ENCODE measurements at places on chromosomes 2 and 18.

- no peak for DNase-seq
These were observed 17.8 kb downstream of the THNSL2 start for GRCh38 chr2:88187927-88188326.

- no peak for DNase-seq
These were observed 86.7 kb downstream of the NRP2 start for GRCh38 chr2:205768815-205769494.

- no peak for DNase-seq
These were observed 259.5 kb downstream of the GLI2 start for GRCh38 chr2:120995152-120995551.

GRCh38 chr2:147600646-147601045, 244.2 kb upstream of the ACVR2A start:
- no peak for DNase-seq

- DNase-seq = no peak
These were observed 37.5 kb upstream of the NEB start for GRCh38 chr2:151771599-151772358.

DNA sequence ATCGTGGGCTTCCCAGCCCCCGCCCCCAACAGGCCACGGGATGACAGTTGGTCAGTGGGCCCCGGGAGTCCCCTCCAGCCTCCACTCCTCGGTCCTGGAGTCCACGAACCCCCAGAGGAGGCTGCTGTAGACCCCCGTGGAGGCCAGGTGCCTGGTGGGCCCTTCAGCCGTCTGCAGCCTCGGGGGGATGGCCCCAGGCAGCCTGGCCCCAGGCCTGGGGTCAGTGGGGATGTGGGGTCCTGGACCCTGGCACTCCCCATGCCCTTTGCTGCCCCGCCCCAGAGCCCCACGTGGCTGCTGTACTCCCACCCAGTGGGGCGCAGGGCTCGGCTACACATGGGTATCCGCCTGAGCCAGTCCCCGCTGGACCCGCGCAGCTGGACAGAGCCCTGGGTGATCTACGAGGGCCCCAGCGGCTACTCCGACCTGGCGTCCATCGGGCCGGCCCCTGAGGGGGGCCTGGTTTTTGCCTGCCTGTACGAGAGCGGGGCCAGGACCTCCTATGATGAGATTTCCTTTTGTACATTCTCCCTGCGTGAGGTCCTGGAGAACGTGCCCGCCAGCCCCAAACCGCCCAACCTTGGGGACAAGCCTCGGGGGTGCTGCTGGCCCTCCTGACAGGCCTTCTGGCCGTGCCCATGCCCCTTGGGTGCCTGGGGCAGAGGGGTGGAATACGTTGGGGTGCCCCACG, 7.6 kb downstream of the NEU4 start:
- no peak for DNase-seq

DNA sequence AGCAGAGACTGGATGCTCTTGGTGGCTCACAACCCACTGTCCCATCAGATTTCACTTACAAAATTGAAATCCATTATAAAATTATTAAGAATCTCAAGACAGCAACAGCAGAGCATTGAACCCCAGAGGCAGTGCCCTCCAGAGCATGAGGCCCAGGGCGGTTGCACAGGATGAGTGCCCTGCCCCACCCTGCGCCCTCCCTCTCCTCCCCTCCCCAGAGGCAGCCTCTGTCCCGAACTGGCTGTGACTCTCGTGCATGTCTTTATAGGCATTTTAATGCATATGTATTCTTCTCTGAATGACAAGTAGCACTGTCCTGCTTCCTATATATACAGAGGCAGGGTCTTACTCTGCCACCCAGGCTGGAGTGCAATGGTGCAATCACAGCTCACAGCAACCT, 10.4 kb downstream of the MFSD2B start:
- no peak for DNase-seq

GRCh38 chr18:45282101-45282812, 333.0 kb upstream of the SLC14A2 start:
- no peak for DNase-seq

- DNase-seq = no peak
These were observed 304.8 kb upstream of the CCDC68 start for GRCh38 chr18:55264108-55264507.

- DNase-seq = no peak
These were observed 345.2 kb upstream of the SLC8A1 start for GRCh38 chr2:40797120-40797519.

DNA sequence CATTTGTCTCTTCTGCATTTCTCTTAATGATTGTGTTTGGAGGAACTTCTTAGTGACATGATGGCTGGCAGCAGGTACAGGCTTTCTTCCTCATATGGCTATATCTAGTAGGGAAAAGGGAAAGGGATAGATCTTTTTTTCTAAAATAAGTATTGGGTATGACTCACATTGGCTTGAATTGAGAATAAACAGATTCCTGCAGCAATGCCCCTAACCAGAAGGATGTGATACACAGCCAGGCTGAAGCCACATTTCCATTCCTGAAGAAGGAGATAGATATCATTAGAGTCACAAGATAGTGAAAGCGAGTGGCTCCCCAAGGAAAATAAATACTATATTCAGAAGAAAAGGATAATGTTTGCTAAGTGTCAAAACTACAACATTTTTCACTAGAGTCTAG, 61.1 kb downstream of the VWC2L start:
- DNase-seq = no peak

DNA sequence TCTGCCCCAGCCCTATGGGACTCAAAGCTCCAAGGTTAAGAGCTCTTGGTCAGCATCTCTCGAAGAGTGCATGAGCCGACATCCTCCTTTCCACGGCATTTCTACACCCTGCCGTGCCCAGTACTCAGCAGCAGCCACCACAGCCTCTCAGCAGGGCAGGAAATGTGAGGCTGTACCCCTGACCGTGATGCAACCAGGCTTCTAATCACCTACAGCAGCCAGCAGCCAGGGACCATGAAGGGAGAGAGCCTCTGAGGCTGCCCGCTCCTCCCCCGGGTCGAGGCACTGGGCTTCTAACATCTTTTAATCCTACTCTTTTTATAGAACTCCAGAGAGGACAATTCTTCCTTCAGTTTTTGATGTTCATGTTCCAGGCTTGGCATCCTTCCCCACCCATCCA, 6.5 kb downstream of the CYS1 start:
- no peak for DNase-seq

DNA sequence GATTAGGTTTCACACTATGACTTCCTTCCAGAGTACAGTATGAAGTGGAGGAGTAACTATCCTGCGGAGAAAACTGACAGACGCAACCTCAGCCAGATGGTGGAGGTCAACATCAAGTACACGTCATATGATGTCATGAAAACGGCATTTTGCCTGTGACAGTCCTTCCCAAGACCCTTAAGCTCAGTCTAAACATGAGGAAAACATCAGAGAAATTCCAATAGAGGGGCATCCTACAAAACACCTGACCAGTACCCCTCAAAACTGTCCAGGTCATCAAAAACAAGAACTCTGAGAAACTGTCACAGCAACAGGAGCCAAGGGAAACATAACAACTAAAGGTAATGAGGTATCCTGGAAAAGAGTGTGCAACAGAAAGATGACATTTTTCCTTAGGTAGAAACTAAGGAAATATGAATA, 1.7 kb downstream of the RNU4ATAC start:
- DNase-seq = no peak

GRCh38 chr2:224837066-224837465, 120.9 kb upstream of the CCDC195 start:
- no peak for DNase-seq

DNA sequence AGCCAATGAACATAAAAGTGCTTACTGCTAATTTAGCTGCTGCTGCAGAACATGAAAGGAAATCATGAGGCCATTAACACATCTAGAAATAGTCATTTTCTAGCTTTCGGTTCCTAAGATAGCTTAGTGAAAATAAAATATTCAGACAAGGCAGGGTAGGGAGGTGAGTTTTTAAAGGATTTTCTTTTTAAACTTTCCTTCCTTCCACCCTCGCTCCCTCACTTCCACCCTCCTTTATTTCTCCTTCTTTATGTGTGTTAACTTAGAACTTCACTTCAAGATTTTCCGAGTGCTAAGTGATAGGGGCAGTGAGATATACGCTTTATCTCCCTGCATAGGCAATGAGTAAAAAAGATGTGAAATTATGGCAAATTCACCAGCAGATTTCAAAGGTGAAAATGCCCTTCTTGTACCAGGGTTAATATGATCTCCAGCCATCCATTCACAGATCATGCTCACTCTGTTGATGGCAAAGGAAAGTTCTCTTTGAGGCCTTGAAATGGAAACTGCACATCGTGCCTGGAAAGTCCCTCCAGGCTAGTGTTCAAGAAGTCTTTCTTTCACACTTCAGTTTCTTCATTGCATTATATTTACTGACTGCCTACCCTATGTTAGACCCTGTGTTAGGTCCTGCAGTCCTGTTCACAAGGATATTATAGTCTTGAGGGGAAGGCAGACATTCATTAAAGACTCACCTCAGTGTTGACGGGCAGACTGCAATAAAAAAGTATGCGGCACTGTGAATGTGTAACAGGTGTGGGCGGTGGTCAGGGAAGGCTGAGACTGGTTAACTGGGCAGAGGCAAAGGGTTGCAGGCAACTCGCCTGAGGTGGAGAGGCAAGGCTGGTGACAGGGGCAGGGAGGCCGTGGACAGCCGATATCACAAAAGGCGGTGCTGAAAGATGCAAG, 200.8 kb downstream of the PLCL1 start:
- no peak for DNase-seq

DNA sequence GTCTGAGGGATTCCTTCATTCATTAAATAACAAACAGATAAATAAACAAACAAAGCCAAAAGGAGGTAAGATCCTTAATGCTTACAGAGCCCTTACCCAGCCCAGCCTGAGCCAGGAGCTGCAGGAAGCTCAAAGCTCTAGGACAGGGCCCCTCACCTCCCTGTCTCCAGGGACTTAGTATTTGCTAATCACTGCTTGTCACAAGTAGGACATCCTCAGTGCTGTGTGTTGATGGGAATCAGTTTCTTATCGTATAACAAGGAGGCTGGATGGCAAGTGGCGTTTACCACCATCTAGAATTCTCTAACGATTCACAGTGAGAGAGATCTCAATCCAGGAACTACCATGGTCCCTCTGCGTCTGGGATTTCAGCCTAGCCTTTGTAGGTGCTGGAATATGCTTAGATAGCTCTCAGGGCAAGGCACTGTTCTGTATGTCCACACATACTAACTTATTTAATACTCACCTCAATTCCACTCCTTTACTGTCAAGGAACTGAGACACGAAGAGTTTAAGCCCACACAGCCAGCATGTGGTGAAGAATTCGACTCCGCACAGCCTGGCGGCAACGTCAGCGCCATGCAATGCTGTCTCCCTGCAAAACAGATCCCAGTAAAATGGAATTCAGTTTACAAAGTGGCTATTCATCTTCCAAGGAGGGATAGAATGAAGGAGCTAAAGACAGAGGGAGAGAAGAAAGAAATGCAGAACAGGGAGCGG, 164.8 kb downstream of the MYCN start:
- no peak for DNase-seq

DNA sequence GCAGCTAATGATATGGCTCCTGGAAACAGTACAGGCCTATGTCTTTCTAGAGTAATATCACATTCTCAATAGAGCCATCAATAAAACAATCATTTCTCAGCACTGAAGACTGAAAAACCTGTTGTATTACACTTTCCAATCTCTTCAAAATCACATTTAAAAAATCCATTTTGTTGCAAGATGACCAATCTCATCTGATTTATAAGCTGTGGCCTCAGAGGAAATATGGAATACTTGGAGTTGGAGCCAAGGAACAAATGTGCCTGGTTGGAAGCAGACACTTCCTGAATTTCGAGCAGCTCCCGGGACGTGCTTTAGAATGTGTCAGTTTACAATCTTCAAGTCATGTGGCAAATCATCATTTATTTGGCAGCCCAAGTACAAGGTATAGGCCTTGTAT, 114.5 kb downstream of the ADCYAP1 start:
- no peak for DNase-seq

DNA sequence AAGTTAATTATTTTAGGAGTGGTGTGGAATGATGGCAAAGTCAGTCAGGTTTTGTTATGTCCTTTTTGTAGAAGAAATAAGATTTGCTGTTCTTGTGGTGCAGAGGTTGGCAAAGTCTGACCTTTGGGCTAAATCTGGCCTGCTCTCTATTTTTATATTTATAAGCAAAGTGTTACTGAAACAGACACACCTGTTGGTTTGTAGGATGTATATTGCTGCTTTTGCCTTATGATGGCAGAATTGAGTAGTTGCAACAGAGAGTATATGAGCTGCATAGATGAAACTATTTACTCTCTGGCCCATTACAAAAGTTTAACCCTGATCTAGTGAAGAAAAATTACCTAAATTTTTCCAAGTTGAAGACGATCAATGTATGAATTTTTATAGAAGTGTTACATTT, 34.1 kb upstream of the KCNJ13 start:
- no peak for DNase-seq

DNA sequence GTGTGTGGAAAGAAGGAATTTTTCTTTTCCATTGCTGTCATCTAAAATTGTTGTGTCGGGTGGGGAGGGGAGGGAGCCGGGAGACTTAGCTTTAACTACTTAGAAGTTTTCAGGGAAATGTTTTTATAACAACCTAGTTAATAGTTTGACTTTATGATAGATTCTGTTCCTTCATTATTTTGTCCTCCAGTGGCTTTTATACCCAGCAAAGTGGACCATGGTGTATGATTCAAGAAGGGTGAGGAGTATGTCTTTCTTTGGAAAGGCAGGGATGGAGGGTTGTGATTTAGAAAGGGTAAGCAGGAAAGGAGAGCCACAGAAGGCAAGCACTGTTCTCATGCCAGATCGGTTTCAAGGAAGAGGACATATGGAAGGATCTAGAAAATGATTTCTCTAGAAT, 261.8 kb downstream of the NEDD4L start:
- DNase-seq = no peak

DNA sequence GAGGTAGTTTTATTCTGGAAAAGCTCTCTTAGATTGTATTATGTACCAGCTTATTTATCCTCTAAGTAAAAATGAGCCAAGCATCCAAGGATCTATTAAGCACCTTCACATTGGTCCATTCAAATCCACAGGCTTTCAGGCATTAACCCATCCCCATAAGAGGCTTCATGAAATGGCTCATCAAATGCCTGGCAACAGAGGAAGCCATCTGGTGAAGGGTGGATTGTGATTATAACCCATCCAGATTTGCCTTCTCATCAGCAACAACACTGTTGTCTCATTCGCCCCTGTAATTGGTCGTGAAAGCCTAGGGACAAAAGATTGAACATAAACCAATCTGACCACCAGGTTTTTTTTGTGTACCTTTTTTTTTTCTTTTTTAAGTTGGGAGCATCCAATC, 134.3 kb upstream of the TACR1 start:
- no peak for DNase-seq

DNA sequence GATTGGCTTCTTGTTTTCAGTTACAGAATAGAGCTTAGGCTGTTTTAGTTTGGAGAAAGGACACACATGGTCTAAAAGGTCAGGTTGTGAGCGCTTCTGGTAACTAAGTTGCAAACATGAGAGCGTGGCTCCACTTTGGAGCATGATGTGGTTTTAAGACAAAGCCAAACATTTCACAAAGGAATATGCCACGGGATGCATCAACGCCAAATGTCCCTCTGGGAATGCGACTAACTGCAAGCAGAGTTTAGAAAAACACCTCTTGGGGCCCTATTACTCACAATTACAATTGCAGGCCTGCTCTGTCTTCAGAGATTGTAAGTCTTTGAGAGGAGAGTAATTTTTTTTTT, 25.4 kb downstream of the MYO7B start:
- DNase-seq = no peak

Measured in esophagus squamous epithelium (tissue), 5 donors.